ENCODE measurements at places on chromosomes 3 and 15. TPM values are rescaled to one million over a fixed set of nuclear protein-coding genes. Genes with fewer than 3 reads are reported as not detected.

A4GNT gene
- not detected for total RNA-seq

KLHL6 gene
- total RNA-seq = not detected

SLC28A2 gene
- total RNA-seq = 0.11 TPM

LRRC34 gene
- not detected for total RNA-seq

SLC6A11 gene
- not detected for total RNA-seq

MCTP2 gene
- total RNA-seq = 10.9 TPM

SLC6A1 gene
- total RNA-seq = not detected

GRCh38 chr15:43867096-43867495 is 40.3 kb downstream of the WDR76 start:
- DNase-seq = peak; percentile 39
- peak overlapping the region; percentile 9 for H3K27ac ChIP-seq
- H3K36me3 ChIP-seq = no peaks in the 10 kb centered on the region
- H3K4me3 ChIP-seq = no peak overlapping the region
- H3K4me1 ChIP-seq = no peaks in the 10 kb centered on the region

DNA sequence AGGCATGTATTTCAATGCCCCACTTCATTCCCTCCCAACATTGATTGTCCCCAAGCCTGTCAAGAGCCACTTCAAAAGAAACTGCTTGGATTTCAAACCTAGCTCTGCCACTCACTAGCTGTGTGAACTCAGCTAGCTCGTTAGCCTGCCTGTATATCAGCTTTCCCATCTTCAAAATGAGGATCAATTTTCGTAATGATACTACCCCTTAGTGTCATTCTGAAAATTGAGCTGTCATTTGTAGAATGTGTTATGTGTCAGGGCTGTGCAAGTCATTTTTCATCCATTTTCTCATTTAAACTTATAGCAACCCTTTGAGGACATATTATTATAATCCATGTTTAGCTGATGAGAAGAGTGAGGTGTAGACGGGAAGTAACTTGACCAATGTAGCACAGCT is 88.6 kb downstream of the TRIM42 start:
- no peak for DNase-seq
- no peaks in the 10 kb centered on the region for H3K4me1 ChIP-seq
- no peaks in the 10 kb centered on the region for H3K27me3 ChIP-seq
- H3K4me3 ChIP-seq = no peak overlapping the region
- H3K27ac ChIP-seq = no peak overlapping the region

- no peak for DNase-seq
- peaks cover 5% of the 10 kb centered on the region for H3K36me3 ChIP-seq
- no peaks in the 10 kb centered on the region for H3K4me1 ChIP-seq
- H3K27ac ChIP-seq = peak overlapping the region; percentile 63
- no peak overlapping the region for H3K4me3 ChIP-seq
- no peaks in the 10 kb centered on the region for H3K27me3 ChIP-seq
These were observed 82.3 kb downstream of the RBPMS2 start for GRCh38 chr15:64693134-64693533.

DNA sequence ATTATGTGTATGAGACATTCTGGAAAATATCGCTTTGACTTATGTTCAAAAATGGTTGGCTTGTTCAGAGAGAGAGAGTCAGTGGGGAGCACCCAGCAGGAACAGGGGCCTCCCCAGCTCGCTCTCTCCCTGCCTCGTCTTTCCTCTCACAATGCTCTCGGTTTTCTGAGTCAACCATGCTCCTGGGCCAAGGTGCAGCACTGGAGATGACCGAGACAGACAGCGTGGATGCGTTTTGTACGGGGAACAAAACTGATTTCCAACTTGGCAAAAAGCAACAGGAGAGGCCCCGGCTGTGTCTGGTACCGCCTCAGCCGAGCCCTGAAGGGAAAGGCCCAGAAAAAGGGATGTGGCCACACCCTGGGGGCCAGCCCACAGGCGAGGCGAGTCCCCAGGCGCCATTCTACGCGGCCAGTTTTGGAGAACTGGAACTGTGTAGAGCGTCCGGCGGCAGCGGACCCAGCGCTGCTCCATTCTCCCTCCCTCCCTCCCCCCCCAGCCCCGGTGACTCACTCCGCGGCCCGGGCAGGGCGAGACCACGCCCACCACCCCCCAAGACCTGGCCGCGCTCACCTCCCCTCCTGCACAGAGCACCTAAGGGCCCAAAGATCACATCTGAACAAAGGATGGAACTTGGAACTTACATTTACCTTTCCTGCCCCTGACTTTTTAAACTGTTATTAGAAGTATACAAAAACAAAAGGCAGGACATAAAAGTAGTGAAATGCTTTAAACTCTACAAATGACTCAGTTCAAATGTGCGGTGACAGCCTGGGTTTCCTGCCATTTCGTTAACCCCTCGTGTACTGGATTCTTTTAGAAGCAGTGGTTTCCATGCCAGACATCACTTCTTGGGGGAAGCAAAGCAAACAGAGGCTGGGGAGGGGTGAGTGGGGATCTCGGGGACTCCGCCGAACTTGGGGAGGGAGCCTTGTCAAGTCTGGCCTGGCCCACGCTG is 12.7 kb downstream of the ATP10A start:
- DNase-seq = peak; percentile 81
- peak overlapping the region; percentile 42 for H3K4me3 ChIP-seq
- no peaks in the 10 kb centered on the region for H3K27me3 ChIP-seq
- H3K4me1 ChIP-seq = peaks cover 23% of the 10 kb centered on the region
- peak overlapping the region; percentile 93 for H3K27ac ChIP-seq

DNA sequence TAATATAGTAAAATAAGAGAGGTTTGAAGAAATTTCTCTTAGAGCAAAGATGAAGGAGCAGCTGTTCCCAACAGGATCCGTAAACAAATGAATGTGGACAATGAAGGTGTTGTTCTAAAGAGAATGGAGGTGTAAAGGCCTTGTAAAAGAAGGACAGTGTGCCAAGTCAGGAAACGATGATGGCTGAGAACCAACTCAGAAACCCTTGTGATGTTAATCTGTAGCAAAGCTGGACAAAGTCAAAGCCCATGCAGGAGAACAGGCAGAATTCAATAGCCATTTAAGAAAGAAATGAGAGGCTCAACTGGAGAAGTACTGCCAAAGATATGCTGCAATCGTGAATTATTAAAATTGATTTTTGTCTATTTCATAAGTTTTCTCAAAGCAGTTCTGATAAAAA is 192.2 kb downstream of the MBNL1 start:
- no peak overlapping the region for H3K27ac ChIP-seq
- H3K4me3 ChIP-seq = no peak overlapping the region
- no peak for DNase-seq
- H3K36me3 ChIP-seq = 0 out of 2 replicates have a peak, but pooled peaks cover 1% of the 10 kb centered on the region

DNA sequence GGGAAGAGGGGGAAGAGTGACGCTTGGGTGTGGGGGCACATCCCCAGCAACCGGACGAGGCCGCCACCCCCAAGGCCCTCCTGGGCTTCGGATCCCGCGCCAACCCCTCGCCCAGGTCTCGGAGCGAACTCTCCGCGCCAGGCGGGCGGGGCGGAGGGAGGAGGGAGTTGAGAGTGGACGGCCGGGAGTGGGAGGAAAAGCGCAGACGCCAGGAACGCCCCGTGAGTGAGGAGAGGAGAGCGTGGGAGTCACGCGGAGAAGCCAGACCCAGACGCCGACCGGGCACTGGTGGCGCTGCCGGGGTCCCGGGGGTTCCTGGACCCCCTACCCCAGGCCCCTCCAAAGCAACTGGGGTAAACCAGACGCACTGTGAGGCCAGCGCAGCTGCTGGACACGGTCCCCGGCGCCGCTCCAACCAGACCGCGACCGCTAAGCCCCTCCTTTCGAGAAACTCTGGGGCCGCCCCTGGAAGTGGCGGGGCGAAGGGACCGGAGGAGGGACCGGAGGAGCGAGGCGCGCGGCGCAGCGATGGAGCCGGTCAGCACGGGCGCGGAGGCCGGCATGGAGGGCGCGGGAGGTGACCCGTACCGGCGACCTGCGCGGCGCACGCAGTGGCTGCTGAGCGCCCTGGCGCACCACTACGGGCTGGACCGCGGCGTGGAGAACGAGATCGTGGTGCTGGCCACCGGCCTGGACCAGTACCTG is at the start of gene EFCC1:
Gene EFCC1 (plus strand): TSS at position 204 of the 705 bp plus-strand sequence. CDS start 325 bp downstream, at position 529.
- no peak within 1 kb of the TSS for H3K27ac ChIP-seq
- no peak within 1 kb of the TSS for H3K4me3 ChIP-seq
- H3K36me3 ChIP-seq = no peaks in the 10 kb centered on the region
- H3K4me1 ChIP-seq = no peaks in the 10 kb centered on the region
- no peak for DNase-seq

GRCh38 chr3:110378481-110378880 is 693.1 kb upstream of the NECTIN3 start:
- DNase-seq = no peak
- peaks cover 18% of the 10 kb centered on the region for H3K4me1 ChIP-seq
- no peak overlapping the region for H3K4me3 ChIP-seq
- no peaks in the 10 kb centered on the region for H3K27me3 ChIP-seq
- no peaks in the 10 kb centered on the region for H3K36me3 ChIP-seq

DNA sequence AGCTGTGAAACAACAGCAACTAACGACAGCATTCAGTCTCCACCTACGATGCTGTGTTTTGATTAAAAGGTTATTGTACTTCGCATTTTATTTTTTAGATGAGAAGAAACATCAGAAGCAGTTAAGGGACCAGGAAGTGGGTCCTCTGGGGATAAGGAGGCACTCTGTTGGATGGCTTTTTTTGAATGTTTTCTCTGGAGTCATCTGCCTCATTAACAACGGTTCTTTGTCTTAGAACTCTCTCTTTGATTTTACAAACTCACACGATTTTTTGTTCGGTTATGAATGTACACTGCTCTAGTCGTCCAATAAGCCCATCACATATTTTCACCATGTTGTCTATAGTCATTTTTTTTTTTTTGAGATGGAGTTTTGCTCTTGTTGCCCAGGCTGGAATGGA is 36.0 kb upstream of the ARPIN start:
- H3K4me1 ChIP-seq = peaks cover 16% of the 10 kb centered on the region
- H3K4me3 ChIP-seq = no peak overlapping the region
- H3K36me3 ChIP-seq = no peaks in the 10 kb centered on the region
- no peak for DNase-seq
- no peak overlapping the region for H3K27ac ChIP-seq

DNA sequence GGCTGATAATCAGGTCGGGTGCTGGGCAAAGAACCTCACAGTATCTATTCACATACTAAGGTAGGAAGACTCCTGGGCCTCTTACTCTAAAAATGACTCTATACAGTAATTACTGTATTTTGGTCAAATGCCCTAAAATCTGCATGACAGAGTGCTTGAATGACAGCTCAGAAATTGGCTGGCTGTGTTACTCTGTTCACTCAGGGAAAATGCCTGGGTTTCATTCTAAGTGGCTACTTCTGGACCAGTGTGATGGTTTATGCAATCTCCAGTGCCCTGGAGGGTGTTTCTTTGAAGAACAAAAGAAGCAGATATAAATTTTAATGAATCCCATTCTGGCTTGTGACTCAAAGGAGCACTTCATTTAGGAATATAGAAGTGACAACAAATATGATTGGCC is 2.2 kb downstream of the GABRR3 start:
- no peaks in the 10 kb centered on the region for H3K27me3 ChIP-seq
- H3K36me3 ChIP-seq = no peaks in the 10 kb centered on the region
- DNase-seq = no peak
- no peak overlapping the region for H3K27ac ChIP-seq

DNA sequence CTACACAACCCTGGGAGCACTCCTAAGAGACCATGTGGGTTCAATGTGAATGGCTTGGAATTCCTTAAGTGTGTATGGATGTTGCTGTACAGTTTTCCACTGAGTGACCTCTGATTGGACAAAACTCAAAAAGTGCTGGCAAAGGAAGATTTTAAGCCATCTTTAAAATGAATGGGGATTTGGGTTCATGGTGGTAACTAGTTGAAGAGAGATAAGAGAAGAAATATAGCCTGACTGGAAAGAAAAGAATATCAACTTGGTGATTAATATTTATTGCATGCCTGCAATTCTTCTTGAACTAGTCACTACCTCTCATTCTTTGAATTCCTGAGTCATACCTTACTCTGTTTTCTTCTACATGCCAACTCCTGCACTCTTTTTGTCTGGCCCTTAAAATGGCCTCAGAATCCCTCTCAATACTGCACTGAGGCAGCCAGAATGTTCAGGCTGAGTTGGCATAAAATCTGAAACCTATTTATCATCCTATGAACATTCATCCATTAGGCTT is 124.7 kb downstream of the RPL22L1 start:
- H3K36me3 ChIP-seq = no peaks in the 10 kb centered on the region
- no peak overlapping the region for H3K4me3 ChIP-seq
- H3K27me3 ChIP-seq = no peaks in the 10 kb centered on the region
- H3K27ac ChIP-seq = peak overlapping the region; percentile 67
- peak; percentile 21 for DNase-seq
- peaks cover 23% of the 10 kb centered on the region for H3K4me1 ChIP-seq

DNA sequence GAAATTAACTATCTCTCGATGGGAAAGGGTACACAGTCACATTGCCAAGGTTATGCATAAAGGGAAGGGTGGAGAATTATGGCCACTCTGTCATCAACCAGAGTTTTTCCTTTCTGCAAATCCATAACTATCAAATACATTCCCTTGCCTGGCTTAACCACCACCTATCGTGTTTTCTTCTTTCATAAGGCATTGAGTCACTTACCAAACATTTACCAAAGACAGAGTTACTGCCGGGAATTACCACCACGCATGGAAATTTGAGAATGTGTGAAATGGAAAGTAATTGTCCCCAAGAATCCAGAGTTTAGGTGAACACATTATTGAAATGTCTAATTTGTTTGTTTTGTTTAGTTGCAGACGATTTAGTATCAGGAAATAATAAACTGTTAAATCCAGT is 134.3 kb upstream of the LRRN1 start:
- DNase-seq = no peak
- H3K36me3 ChIP-seq = no peaks in the 10 kb centered on the region
- H3K27me3 ChIP-seq = no peaks in the 10 kb centered on the region
- H3K4me3 ChIP-seq = no peak overlapping the region

DNA sequence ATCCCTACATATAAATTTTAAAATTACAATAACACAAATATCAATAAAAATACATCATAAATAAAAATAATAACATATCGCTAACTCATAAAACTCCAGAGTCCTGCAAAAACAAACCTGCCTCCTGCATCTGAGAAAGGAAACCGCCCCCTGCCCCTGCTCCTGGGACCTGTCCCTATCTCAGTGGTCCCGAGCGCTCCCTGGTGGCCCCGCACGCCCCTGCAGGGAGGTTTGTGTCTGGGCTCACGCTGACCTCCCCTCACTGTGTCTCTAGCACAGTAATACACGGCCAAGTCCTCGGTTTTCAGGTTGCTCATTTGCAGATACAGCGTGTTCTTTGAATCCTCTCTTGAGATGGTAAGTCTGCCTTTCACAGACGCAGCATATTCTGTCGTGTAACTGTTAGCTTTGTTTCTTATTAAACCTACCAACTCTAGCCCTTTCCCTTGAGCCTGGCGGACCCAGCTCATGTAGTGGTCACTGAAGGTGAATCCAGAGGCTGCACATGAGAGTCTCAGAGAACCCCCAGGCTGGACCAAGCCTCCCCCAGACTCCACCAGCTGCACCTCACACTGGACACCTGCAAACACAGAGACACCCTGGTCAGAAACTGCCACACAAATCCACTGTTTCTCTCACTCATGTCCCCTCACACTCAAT is 554.1 kb downstream of the GOLGA6L6 start:
- no peaks in the 10 kb centered on the region for H3K27me3 ChIP-seq
- no peaks in the 10 kb centered on the region for H3K36me3 ChIP-seq
- no peak overlapping the region for H3K27ac ChIP-seq
